ENCODE measurements at places on chromosomes 1 and 21. TPM values are rescaled to one million over a fixed set of nuclear protein-coding genes. Genes with fewer than 3 reads are reported as not detected.

The TMEM269 gene
- total RNA-seq: 0.22 TPM

The FCRL6 gene
- total RNA-seq: not detected

The COL16A1 gene
- 0.34 TPM for total RNA-seq

The KRTAP19-3 gene
- total RNA-seq: not detected

The SPRR2E gene
- not detected for total RNA-seq

The CAPN9 gene
- total RNA-seq: not detected

The CFHR4 gene
- total RNA-seq: not detected

The CSMD2 gene
- total RNA-seq: not detected

The TMPRSS15 gene
- total RNA-seq: not detected

The DMRTA2 gene
- not detected for total RNA-seq

The DMBX1 gene
- not detected for total RNA-seq

The CHIA gene
- not detected for total RNA-seq

The IQGAP3 gene
- 14.9 TPM for total RNA-seq

The ADAM30 gene
- not detected for total RNA-seq

The LYPD8 gene
- not detected for total RNA-seq

The NECAP2 gene
- 54.7 TPM for total RNA-seq

DNA sequence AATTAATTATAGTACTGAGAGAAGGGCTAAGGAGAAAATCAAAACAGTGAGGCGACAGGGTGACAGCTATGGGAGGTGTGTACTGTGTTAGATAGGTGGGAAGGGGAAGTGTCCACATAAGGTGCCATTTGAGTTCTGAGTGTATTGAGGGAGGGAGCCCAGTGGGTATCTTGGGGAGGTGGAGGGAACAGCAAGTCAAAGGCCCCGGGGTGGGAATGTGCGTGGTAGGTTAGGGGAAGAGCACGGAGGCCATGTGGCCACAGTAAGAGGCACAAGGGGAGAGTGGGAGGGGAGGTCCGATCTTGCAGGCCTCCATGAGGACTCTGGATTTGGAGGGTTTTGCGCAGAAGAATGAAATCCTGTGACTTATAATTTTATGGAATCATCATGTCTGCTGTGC lies 3.0 kb upstream of the XKR8 start:
- no peak for DNase-seq

DNA sequence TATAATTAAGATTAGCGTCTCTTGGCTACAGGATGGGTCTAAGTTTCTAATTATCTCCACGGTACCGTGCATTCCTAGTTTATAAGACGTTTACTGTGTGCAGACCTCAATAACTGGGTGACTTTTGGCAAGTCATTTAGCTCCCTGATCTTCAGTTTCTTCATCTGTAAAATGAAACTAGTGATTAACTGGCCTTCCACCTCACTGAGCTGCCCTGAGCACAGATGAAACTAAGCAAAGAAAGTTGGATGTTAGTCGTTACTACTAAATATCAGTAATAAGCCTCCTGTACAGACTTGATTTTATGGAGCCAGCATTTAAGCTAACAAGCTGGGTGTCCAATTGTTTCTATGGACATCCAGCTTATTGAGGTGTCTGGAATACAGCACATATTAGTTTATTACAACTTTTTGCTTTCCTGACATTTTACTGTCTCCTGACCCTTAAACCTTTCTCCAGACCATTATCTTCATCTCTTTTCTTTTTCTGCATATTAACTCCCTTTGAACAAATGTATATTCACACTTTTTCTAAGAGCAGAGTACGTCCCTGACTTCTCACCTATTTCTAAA lies 1.1 kb downstream of the CR2 start:
- no peak for DNase-seq

DNA sequence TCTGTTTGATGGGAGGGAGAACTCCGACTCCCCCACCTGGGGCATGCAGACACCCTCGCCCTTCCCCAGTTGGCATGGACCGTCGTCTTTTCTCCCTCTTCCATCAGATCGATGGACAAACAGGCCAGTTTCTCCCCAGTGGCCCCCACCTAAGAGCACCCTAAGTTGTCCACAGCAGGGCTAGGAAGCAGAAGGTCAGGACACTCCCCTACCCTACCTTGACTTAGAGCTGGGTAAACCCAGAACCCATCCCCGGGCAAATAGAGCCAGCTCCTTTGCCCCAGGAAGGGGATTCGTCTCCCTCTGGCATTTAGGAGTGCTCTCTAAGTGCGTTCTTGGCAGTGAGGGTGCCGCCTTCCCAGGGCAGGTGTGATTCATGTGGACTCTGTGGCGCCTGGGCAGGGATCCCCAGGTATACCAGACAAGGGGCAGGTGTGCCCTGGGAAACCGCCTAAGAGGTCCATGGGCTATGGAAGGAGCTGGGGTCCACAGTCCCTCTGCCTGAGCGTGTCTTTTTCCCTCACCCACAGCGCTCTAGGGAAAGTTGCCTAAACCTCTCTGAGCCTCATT lies 2.7 kb upstream of the RUNX3 start:
- DNase-seq: no peak

DNA sequence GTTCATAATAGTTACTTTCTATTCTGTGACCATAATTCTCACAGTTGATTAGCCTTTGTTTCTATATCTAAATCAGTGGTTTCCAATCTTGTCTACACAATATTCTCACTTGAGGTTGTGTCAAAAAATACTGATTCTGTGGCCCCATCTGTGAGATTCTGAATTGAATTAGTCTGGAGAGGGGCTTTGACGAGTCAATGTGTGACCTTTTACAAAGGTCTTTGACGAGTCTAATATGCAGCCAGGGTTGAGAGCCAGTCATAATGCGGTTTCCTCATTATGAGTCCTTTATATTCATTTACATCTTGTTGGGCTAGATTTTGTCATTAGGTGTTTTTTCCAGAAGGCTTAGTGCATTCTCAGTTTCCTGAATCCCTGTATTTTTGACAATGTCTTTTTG lies 19.7 kb downstream of the FCRL5 start:
- no peak for DNase-seq

GRCh38 chr1:30727824-30728223 lies 4.4 kb upstream of the MATN1 start:
- no peak for DNase-seq

DNA sequence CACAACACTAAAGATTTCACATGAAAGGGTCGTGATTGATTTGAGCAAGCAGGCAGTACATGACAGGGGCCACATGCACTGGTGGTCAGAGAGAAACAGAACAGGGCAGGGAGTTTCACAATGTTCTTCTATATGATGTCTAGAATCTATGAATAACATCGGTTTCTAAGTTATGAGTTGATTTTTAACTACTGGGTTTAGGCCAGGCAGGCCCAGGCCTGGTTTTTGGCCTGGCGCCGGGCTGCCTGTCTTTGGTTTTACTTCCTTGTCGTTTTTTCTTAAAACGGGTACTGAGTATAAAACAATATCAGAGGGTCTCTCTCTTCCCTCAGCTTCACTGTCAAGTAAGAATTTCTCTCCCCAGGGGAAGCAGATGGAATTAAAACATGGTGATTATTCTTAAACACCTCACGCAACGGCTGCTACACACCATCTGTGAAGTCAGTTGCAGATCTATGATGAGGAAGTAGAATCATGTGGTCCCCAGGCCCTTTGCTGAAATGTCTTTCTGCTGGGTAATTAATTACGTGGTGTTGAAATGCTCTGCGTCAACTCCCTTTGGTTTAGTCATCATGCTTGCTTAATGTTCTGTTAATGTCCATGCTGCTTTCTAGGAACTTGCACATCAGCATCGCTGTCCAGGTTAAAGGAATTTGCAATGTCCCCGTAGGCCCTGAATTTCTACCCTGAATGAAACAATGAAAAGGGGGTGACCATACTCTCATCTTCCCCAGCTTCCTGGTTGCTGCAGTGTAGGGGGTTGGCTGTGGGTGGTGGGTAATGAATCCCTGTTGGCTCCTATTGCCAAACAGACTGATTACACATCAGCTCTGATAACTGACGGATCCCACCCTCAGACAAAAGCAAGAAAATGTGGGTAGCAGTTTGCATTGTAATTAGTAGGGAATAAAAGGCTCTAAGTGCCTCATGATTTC lies 70.3 kb downstream of the SERINC2 start:
- no peak for DNase-seq

DNA sequence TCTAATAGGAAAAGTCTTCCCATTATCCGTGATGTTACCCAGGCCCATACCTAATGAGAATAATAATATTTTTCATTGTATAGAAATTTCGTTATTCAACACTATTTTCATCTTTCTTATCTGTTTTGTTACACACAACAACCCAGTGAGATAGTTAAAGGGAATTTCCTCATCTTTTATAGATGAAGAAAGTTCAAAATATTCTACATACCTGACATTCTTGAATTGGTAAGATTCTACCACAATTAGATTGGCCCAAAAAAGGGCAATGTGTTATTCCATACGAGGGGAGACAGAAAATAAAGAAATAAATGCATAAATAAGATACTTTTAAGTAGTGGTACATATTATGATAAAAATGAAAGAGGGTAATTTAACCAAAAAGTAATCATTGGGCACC lies 405.5 kb upstream of the ADAMTS5 start:
- DNase-seq: no peak

- DNase-seq: no peak
These were observed 2.0 kb downstream of the IFFO2 start for GRCh38 chr1:18954270-18955071.

- no peak for DNase-seq
These were observed 286.9 kb upstream of the USP25 start for GRCh38 chr21:15442743-15443469.

- no peak for DNase-seq
These were observed 1.3 kb downstream of the NGF start for GRCh38 chr1:115336741-115337140.

GRCh38 chr1:109498161-109498801 lies 4.4 kb downstream of the CYB561D1 start:
- peak; percentile 57 for DNase-seq

DNA sequence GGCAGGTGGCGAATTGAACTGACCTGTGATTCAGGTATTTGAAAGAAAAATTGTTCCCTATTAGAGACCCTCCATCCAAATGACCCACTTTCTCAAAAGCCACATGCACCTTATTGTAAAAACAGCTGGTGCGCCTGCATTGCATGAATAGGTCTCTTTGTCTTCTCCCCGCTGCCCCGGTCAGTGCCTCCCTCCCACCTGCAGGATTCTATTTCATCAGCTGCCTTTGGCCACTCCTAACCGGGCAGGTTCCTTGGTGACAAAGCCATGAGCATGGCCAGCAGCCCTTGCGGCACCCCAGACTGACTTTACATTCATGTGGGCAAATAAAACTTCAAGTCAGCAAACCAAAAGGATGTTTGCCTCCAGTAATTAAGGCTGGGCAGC lies 6.4 kb downstream of the TMPRSS3 start:
- DNase-seq: no peak

GRCh38 chr21:41433566-41433965 lies 7.5 kb downstream of the MX1 start:
- DNase-seq: no peak

DNA sequence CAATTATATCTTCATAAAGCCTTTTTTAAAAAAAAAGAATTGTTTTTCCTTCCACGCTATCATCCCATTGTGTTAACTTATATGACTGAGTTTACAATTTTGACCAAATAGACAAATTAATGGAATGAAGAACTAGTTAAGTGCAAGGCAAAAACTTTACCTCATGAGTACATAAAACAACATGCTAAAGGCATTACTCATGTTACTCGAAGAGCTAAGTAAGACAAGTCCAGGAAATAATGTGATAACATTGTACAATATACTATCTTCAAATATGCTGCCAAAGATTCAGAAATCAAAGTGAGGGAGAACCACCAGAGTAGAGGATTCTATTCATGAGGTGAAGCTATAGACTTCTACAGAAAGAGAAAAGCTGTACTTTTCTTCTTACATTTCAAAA lies 24.2 kb upstream of the DYNLT5 start:
- no peak for DNase-seq

DNA sequence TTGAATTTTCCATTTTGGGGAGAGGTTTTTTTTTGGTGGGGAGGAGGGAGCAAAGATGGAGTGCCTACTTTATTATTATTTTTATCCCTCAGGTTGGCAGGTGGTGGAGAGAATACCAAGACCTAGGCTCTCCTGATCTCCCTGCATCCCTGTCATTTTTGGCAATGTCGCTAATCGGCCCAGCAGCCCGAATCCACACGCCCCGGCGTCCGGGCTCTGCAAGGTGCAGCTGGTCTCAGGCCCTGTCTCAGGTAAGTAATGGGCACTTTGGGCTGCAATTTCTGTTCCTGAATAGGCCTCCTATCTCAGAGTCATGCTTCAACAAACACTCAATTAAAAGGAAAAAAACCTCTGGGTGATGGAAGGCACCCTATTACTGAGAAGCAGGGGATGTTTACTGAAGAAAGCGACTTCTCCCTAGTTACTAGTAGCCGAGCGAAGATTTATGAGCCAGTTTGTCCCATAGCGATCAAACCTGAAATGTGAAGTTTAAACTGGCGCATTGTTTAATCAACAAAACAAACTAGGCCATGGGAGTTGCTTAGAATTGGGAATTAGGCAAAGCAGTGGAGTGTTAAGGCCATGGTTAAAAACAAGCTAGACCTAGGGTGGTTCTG lies 137.8 kb downstream of the RWDD3 start:
- no peak for DNase-seq

DNA sequence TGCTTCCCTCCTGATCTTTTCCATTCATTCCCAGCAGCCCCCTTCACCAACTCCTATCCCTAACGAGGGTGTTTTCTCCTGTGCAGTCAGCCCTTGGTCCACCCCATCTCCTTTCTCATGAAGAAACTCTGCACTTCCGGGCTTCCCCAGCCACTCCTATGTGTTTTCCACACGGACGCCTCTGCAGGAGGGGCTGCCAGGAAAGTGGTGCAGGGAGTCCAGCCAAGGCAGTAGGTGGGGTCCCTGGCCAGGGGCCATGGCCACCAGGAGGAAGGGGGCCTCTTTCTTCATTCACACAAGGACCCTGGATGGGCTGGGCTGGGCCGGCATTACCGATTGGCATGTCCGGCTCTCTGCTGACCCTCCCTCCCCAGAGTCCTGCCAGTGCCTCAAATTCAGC lies 72.8 kb upstream of the EFHD2 start:
- DNase-seq: no peak

GRCh38 chr1:70666381-70667140 lies 255.5 kb downstream of the CTH start:
- no peak for DNase-seq

GRCh38 chr1:100646001-100646400 lies 73.5 kb upstream of the VCAM1 start:
- no peak for DNase-seq

GRCh38 chr1:159664247-159664646 lies 50.1 kb downstream of the CRP start:
- no peak for DNase-seq

Data from activated CD8-positive, alpha-beta T cell treated with anti-CD3 and anti-CD28 coated beads for 36 hours (primary cell).